NCI-H345 (cell line): ENCODE measurements at places on chromosomes 13 and 19.

GRCh38 chr13:61486496-61486895 is 70.8 kb upstream of the PCDH20 start:
- no peak for DNase-seq

DNA sequence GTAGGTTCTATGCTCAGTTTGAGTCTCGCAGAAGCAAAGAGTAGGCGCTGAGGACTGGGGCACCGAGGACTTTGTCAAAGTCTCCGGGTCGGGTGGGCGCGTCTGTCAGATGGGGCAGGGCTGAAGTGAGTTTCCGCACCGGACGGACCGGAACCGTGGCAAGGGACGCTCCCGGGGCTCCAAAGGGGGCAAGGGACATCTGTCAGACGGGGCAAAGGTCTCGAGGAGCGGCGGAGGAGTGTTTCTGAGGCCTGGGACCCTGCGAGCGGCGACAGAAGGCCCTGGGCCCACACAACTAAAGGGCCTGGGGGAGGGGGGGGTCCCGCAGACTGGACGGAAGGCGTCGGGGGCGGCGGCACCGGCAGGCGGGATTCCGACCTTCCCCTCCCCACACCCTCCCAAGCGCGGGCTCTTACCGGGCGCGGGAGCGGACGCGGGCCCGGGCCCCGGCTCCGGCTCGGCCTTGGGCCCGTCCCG is 13.3 kb upstream of the AKAP8L start:
- DNase-seq: no peak

GRCh38 chr13:75256922-75257321 is 225.0 kb downstream of the TBC1D4 start:
- peak; percentile 4 for DNase-seq

GRCh38 chr13:112453207-112453829 is 77.2 kb downstream of the SPACA7 start:
- no peak for DNase-seq
